ENCODE measurements at places on chromosomes 4 and X.

DNA sequence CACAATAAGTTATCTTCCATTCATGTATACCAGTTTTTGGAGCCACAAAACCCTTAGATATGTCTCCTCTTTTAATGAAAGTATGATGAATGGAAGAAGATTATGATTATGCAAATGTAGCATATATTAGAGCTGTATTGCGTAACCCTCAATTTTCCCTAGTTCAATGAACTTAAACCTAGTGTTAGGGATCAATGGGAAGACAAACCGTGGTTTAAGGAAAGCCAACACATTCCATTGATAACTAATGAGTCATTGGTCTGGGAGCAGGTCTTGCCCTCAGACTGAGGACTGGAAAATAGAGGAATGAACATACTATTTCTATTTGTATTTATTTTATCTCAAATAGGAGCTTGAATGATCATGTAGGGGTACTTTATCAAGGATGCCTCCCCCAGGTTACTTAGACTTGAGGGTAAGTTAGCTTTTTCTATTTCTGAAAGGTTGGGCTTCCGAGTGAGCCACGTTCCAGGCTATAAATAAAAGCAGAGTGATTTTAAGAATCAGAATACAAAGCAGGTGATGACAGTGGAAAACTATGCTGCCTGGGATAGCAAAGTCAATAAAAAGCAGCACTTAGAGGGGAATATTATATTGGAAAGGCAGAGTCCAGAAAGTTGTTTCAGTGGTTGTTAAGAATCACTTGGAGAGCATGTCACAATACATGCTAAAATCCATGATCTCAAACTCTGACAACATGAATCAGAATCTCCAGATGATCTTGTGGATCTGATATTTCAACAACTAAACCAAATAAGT lies 356.0 kb downstream of the ADAM29 start:
- DNase-seq: no peak

- no peak for DNase-seq
Observed at GRCh38 chrX:151984328-151984727, 9.9 kb upstream of the GABRE start.

DNA sequence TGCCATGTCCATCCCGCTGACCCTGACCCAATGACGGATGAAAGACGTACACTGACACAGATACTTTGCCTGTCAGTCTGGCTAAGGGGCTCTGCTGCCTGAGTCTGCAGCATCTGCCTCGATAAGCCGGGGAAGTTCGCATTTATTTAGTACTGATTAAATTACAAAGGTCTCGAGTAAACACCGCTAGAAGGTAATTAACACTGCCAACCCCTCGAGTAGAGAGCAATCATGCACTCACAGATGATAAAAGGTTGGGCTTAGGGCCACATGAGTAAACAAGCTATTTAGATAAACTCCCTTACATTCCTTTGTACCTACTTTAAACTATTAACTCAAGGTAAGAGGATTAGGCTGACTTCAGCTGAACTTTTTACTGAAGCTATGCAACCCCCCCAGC lies 16.0 kb upstream of the RBMXL3 start:
- DNase-seq: no peak

DNA sequence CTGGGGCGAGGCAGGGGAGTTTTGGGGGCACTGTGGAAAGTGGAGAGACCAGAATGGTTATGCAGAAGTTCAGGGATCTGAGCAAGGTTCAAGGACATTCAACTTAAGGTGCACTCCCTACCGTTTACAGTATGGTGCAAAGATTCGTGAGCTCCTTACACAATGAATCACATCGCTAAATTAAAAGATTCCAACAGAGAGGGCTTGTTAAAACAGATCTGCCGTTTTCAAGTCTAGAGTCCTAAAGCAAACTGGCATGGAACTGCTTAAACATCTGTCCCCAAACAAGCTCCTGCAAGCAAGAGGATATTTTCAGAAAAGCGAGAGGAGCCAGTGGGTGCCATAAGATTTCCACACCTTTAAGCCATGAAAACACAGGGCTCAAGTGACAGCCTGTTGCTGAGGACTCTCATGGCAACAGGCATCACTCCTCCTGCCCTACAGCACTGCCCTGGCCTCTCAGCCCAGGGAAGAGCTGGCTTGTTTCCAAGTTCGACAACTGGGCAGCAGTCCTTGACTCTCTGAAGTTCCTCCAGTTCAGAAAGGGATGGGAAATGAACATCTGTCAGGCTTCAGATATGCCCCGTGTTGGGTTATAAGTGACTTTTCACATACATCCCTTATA lies 10.0 kb downstream of the FAM184B start:
- DNase-seq: no peak

DNA sequence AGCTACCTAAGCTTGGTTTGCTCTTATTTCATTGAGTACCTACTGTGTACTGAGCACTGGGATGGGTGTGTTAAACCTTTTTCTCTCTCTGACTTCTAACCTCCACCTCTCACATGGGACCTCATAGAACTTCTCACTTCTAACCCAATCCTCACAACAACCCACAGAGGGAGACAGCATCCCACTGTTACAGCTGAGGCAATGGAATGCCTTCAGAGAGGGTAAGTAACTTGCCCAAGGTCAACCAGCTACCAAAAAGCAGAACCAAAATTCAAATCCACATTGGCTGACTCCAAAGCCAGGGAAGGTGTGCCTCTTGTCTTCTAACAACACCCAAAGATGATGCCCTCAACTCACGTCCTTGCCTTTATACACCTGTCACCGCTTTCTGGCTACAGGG lies 5.4 kb downstream of the SEL1L3 start:
- no peak for DNase-seq

GRCh38 chr4:138576684-138577083 lies 334.5 kb upstream of the SLC7A11 start:
- peak; percentile 24 for DNase-seq

DNA sequence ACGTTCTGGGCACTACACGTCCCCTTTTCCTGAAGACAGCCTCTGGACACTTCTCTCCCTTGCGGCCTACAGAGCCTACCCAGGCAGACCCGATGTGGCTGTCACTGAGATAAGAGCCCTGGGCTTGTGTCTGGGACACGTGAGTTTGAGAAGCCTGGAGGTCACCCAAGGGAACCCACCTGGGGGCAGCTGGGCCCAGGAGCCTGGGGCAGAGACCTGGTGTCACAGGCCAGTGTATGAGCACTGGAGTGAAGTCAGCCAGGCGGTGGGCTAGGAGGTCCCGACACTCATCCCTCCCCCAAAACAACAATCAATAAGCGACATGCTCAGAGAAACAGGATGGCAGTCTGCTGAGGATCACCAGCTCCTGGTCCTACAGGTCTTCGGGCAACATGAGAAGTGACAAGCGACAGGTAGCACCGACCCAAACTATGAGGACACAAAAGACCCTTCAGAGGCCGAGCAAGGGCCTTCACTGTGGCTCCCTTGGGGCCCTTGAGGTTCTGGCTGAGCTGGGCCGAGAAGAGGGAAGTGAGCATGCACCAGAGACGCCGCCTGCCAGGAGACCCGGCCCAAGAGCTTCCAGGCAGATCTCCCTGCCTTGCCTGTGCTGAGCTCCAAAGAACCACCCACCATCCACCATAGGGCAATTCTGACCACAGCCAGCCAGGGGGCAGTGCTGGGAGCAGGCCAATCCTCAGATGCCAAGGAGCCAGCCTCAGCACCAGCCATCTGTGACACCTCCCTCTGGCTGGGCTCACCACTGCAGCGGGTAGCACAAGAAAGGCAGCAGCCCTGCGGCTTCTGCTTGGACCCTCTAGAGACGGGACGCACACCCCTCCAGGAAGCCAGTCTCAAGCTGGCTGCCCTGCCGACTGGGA lies 11.0 kb upstream of the DUSP9 start:
- DNase-seq: peak; percentile 81

DNA sequence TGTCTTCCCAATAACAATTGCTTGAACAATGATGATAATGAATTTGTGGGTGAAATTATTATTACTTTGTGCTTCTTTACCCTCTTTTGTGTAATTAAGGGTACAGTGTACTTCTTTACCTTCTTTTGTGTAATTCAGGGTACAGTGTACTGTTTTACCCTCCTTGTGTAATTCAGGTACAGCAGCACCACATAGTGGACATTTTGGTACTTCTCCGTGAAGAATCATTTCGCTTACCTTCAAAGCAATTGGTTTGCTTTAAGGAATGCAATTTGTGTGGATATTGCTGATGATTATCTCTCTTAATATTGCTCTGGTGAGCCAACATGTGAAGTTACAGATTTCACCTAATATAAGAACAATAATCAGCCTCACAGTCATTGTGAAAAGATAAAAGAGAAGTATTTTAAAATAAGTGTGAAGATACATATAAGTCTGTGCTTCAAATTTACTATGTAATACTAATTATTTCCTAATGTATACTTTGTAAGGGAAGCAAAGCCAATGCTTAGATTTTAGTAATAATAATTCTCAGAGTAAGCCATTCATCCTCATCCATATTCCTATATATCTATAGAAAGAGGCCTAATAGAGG lies 27.2 kb upstream of the SEC24B start:
- peak; percentile 57 for DNase-seq

GRCh38 chrX:74680836-74681235 lies 66.4 kb upstream of the RLIM start:
- DNase-seq: no peak

GRCh38 chr4:102612824-102613366 lies 111.7 kb downstream of the NFKB1 start:
- DNase-seq: peak; percentile 39

GRCh38 chr4:182917182-182918043 lies at the start of gene DCTD:
Gene DCTD, minus strand, starts transcription at chr4:182917386. Its CDS starts 1,818 bp downstream, at chr4:182915568.
- DNase-seq: peak; percentile 73

DNA sequence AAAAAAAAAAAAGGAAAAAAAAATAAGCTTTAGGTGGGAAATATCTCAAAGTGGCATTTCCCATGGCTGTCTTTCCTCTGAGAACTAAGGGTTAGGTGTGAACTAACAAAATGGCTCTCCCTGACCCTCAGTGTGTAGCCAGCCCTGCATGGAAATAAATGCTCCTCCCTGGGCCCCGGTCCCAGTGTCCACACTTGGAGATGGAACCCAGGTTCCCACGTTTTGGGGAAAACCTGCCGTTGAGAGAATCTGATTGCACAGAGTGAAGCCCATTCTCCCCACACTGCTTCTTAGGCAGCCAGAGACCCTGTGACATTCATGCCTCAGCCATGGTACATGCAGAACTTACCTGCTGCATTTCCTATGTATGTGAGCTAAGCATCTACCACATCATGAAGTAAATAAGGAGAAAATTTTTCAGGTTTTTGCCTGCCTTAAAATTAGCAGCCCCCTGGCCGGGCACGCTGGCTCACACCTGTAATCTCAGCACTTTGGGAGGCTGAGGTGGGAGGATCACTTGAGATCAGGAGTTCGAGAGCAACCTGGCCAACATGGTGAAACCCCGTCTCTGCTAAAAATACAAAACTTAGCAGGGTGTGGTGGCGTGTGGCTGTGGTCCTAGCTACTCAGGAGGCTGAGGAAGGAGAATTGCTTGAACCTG lies 34.5 kb downstream of the HTT-AS start:
- DNase-seq: no peak

GRCh38 chr4:189202869-189203271 lies 737.8 kb upstream of the FRG1 start:
- DNase-seq: peak; percentile 3

DNA sequence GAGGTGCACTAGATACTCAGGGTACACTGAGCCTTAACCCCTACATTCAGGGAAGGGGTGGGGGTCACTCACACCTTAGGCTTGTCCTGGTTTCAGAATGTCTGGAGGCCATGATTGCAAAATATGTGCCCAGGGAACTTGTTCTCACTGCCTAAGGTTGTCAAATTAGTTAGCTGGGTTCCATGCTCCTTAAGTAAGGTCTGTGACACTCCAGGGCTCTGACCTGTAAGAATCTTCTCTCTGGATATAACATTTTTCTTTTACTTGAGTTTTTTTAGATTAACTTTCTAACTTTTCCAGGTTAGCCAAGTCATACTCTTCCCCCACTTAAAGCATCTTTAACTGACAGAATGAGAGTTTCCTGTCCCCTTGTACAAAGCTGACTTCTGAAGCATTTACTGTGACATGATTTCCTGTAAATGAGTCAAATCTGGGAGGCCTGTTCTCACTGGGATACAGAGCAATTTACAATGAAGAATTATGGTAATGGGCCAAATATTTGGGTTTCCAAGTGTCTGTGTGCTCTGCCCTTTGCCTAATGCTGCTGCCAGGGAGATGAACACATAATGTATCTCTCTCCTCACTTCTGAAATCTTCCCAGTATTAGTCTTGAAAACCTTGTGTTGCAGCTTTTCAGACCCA lies 101.7 kb downstream of the GATB start:
- no peak for DNase-seq

- DNase-seq: no peak
Observed at GRCh38 chr4:98993419-98994071, 2.0 kb upstream of the METAP1 start.

- no peak for DNase-seq
Observed at GRCh38 chr4:85302756-85303155, 172.2 kb upstream of the ARHGAP24 start.

GRCh38 chr4:1465173-1466033 lies 59.2 kb upstream of the NKX1-1 start:
- no peak for DNase-seq

GRCh38 chr4:173130687-173131086 lies 37.9 kb upstream of the GALNT7 start:
- DNase-seq: no peak

DNA sequence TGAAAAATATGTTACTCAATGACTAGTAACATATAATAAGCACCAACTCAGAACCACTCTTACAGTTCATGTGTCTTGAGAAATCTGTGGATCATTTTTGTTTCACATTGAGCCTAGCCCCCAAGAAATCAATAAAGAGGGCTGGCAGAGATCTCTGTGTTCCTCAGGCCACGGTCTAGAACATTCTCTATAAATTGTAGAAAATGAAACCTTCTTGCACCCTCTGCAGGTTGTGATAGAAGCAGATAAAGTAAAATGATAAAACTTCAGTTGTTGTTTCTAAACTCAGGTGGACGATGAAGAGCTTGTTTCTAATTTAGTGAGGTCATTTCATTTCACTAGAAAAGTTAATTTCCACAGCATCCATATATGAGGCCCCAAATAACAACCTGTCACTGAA lies 182.7 kb downstream of the KIT start:
- no peak for DNase-seq

GRCh38 chrX:107825698-107826237 lies at the start of gene MID2:
Gene MID2, plus strand, starts transcription at chrX:107825866. Its CDS starts 561 bp downstream, at chrX:107826427.
- DNase-seq: peak; percentile 59

- DNase-seq: no peak
Observed at GRCh38 chr4:8592366-8593263, at the start of gene CPZ. Gene CPZ, plus strand, starts transcription at chr4:8592765. Its CDS starts 69 bp downstream, at chr4:8592834.

- DNase-seq: no peak
Observed at GRCh38 chr4:82765134-82765533, 33.5 kb downstream of the SCD5 start.

Data from KBM-7 (cell line).